ENCODE measurements at places on chromosomes 16 and 17. TPM values are rescaled to one million over a fixed set of nuclear protein-coding genes. Genes with fewer than 3 reads are reported as not detected.

Gene P2RX1
- not detected for total RNA-seq

Gene ADGRG1
- 41.1 TPM for total RNA-seq

Gene FA2H
- total RNA-seq: 1.9 TPM

Gene PRKCB
- total RNA-seq: 0.21 TPM

Gene CDH13
- 41.9 TPM for total RNA-seq

Gene TEFM
- total RNA-seq: 5.5 TPM

Gene NDUFAB1
- 77.8 TPM for total RNA-seq

Gene CD300E
- total RNA-seq: under 0.01 TPM

Gene TNK1
- total RNA-seq: 11.9 TPM

Gene TSPOAP1
- total RNA-seq: 1.3 TPM
